Mucosa of descending colon (tissue), 3 donors: ENCODE measurements at places on chromosomes 3 and 15. TPM values are rescaled to one million over a fixed set of nuclear protein-coding genes. Genes with fewer than 3 reads are reported as not detected.

DNA sequence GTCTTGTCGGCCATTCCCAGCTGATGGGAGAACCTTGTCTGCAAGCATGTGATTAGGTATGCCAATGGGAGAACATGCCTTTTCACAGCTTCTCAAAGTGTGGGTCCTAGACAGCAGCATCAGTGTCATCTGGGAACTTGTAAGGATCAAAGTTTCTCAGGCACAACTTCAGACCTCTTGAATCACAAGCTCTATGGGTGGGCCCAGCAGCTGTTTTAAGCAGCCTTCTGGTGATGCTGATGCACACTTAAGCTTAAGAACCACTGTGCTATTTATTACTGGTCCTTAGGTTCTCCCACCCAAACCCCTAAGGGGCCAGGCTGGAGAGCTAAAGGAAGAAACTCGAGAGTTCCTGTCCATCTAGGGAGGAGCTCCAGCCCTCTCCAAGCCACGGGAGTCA, 453.9 kb upstream of the PROK2 start:
- DNase-seq, result no peak

GRCh38 chr15:39191871-39192291, 389.0 kb upstream of the THBS1 start:
- no peak for DNase-seq

GRCh38 chr3:100548053-100548452, 55.6 kb downstream of the TMEM45A start:
- DNase-seq, result no peak

MAP1A gene
- total RNA-seq, result 1.9 TPM
